Stimulated activated CD4-positive, alpha-beta T cell treated with anti-CD3 and anti-CD28 coated beads, Interleukin-15, amount 100 ng/mL, for 48 hours (primary cell): ENCODE measurements at places on chromosomes 3 and 15.

DNA sequence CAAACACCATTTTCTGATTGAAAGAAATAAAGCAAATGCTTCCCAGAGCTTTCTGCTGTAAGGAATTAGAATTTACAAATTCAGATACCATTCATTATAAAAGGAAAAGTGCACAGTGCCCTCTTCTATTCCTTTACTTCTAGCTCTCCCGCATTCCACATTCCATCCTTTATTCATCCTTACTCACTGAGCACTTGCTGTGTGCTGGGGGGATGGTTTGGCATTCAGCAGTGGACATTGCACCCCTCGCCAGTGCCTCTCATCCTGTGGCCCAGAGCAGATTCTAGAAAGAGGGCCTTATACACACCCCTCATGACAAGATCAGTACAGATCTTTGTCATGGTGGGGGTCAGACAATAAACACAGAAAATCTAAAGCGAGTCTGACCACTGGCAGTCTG is 73.0 kb downstream of the MGLL start:
- no peak for DNase-seq

DNA sequence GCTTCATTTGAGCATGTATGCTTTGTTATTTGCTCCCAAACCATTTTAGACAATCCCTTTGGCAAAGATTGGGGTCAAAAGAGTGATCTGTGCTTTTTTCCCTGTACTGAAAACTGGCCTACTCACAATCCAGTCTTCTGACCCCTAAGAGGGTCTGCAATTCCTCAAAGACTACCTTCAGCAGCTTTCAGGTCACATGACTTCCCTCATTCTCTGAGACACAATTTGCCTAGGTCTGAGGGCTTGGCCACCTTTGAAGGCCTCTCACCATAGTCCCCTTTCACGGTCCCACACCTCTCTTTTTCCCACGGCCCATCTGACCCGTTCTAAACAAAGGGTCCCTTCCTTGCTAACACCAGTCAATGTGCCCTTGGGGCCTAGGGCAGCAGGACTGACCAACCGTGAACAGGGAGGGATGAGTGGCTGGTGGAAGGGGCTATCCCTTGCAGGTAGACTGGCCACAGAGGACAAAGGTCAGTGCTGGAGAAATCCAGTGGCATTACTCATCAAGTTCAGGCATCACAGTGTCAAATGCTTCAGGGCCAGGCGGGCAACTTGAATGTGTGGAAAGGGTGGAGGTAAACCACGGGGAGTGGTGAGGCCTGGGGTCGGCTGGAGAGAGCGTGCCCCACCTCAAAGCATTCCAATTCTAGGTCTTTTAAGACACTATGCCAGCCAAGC is 10.8 kb downstream of the RASL12 start:
- DNase-seq: no peak

GRCh38 chr3:136464502-136464901 is 214.4 kb downstream of the PCCB start:
- no peak for DNase-seq

- DNase-seq: no peak
These were observed 63.8 kb upstream of the CTSH start for GRCh38 chr15:79008659-79009058.

DNA sequence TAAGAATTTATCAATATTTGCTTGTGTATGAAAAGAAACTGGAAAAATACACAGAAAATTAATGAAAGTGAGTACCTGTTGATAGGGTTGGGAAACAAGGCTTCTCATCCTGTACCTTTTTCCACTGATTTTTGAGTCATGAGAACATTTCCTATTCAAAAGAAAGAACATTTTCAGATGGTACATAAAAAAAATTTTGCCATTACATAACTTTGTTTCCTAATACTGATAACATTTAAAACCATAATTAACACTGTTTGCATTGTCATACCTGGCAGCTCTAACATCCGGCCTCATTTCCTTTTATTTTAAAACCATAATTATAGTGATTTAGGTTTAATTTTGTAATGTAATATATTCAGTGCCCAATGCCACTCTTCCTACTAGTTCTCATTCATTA is 11.7 kb downstream of the NKTR start:
- no peak for DNase-seq

- DNase-seq: no peak
These were observed 13.0 kb downstream of the ST3GAL6 start for GRCh38 chr3:98776140-98776493.

DNA sequence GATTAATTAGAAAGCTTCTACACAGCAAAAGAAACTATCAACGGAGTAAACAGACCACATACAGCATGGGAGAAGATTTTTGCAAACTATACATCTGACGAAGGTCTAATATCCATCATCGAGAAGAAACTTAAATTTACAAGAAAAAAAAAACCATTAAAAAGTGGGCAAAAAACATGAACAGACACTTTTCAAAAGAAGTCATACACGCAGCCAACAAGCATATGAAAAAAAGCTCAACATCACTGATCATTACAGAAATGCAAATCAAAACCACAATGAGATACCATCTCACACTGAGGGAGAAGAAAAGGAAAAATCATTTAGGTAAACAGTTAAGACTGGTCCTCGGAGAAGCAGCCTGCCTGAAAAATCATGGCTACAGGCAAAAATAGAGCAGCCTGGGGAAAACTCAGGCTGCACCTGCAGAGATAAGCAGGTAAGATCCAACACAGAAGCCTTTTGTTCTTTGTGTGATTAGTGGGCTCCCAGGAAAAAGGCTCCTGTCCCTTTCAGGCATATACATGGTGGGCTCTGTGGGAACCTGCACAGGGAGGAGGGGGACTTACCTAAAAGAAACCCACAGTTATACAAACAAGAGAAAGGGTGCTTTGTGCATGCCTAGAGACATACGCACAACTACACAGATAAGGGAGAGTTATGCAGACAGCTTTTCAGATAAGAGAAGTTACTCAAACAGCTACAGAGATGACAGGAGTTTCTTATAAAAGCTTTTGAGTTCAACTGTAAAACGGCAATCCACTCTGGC is 49.3 kb downstream of the C3orf70 start:
- DNase-seq: no peak

DNA sequence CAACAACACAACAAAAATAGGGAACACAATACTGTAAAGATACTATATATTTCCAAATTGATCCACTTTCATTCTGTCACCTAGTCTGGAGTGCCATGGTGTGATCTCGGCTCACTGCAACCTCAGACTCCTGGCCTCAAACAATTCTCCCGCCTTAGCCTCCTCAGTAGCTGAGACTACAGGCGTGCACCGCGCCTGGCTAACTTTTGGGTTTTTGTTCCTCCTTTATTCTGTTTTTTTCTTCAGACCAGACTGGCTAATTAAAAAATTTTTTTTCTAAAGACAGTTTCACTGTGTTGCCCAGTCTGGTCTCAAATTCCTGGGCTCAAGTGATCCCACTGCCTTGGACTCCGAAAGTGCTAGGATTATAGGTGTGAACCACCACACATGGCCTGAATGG is 5.3 kb downstream of the BCL2L10 start:
- DNase-seq: no peak

GRCh38 chr3:134126153-134126552 is 96.4 kb upstream of the SLCO2A1 start:
- DNase-seq: no peak

GRCh38 chr15:52567871-52568600 is 794 bp downstream of the ARPP19 start:
- DNase-seq: peak; percentile 31

DNA sequence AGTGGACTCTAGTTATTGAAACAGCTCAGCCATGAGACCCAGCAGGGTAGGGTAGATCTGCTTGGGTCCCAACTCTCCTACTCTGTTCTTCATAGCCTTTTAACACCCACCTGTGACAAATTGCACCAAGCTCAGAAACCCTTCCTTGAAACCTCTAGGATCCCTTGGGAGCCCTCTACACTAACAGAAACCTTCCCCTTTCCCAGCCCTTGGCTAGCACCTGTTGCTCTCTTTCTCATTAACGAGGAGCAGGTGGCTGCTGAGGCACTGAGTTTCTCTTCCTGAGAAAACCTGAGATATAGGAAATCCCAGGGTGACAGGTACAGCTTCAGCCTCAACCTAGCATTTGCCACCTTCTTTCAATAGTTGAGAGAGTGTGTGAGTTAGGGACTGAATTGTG is 88.3 kb upstream of the CLSTN2 start:
- no peak for DNase-seq

DNA sequence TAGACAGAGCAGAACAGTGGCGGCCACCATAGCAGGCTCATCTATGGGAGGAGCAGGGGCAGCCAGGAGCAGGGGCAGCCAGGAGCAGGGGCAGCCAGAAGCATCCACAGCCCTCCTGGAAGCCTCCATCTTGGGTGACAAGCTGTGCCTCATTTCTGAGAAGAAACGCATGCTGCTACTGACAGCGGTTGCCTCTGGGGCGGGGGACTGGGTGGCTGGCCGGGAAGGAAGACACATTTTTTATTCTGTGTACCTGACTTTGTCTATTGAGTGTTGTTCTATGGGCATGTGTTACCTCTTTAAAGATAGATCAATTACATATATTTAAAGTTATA is 71.5 kb upstream of the KLF13 start:
- no peak for DNase-seq

GRCh38 chr3:3632449-3632848 is 166.8 kb upstream of the LRRN1 start:
- DNase-seq: no peak

DNA sequence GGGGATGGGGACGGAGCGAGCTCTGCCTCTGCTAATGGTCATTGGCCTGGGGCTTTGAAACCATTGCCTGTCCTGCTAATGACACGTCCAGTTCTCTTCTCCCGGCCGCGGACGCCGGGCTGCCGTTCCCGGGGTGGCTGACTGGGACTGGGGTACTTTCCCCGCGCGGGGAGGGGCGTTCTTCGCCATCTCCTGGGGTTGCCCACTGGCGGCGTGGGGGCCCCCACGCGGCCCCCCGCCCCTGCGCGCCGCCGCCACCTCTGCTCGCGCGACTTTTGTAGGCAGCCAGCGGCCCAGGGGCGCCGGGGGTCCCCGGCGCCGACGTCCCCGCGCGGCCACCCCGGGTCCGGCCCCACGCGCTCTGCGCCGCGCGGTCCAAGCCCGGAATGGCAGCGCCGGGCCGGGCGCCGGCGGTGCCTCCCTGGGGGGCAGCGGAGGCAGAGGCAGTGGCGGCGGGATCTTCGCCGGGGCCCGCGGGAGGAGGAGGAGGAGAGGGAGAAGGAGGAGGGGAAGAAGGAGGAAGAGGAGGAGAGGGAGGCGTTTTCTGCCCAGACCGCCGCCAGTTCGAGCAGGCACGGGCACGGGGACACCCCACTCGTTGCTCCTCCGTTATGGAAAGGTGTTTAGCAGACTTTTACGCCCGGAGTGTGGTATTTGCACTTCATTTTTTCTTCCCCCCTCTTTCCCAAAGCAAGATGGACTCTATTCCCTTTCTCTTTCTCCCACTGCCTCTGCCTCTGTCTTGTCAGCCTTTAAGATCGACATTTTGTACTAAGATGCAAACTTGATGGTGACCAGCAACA is 2.3 kb downstream of the BBX start:
- DNase-seq: peak; percentile 2

DNA sequence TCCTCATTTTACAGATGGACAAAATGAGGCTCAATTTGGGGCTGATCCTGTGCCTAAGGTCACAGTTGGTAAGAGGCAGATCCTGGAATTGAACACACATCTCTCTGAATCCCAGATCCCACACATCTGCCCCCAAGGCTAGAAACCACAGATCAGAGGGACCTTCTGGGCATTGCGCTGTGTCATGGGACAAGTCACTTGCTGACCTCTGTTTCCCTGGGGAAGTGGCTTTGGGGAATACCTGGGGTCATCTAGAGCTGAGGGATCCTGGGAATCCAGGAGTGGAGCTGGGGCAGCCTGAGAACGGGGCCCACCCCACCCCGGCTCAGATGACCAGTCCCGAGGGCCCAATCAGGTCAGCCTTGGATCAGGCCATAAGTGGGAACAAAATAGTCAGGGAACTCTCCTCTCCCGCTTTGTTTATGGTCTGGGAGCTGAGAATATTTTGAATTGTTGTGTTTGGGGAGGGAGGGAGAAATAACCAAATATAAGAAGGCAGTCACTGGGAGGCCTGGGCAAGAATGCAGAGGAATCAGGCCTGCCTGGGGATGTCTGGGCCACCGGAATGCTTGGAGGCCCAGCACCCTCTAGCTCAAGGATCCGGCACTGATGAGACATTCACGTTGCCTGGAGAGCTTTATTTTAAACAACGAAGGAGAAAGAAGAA is 8.8 kb upstream of the SLC6A6 start:
- DNase-seq: no peak

- DNase-seq: no peak
These were observed 509.3 kb downstream of the EPHB1 start for GRCh38 chr3:135304378-135304777.
